Left colon (tissue), 2 donors: ENCODE measurements at places on chromosomes 4 and X. TPM values are rescaled to one million over a fixed set of nuclear protein-coding genes. Genes with fewer than 3 reads are reported as not detected.

- DNase-seq = no peak
These were observed 1142.2 kb downstream of the ADGRL3 start for GRCh38 chr4:62342346-62342745.

- no peak for DNase-seq
These were observed 15.3 kb downstream of the TMEM271 start for GRCh38 chr4:560731-561291.

GRCh38 chr4:34293459-34293858 lies 1950.9 kb downstream of the ARAP2 start:
- no peak for DNase-seq

DNA sequence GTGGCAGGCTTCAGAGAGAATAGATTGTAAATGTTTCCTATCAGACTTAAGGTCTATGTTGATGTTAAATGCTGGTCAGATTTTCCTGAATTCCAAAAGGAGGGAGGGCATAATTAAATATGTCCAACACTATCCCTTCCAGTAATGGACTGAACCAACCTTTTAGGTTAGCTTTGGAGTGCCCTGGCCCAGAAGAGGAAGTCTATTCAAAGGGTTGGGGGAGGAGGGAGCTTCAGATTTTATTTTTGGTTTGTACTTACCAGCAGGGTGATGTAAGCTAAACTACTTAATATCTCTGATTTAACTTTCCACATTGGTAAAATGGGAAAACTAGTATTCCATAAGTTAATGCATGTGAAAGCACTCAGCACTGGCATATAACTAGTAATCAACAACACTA lies 91.1 kb downstream of the RBM46 start:
- no peak for DNase-seq

GRCh38 chrX:1468250-1468772 lies 15.6 kb upstream of the ASMTL start:
- DNase-seq = peak; percentile 41

- no peak for DNase-seq
These were observed 42.5 kb downstream of the MAMLD1 start for GRCh38 chrX:150405576-150405975.

DNA sequence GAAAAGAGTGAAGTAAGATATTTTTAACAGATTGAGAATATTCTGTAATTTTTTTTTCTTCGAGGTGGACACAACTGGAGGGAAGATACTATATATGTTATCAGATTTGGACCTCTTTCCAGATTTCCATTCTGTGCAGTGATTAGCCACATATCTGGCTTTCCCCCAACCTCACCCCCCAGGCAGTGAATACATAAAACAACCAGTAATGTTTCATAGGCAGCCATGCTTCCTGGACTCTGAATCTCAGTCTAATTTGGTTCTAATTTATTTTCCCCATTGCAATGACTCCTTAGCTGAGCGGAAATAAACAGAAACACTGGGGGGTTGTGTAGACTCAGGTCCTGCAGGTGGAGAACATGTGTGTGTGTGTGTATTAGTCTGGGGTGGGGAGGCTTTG lies 226.5 kb downstream of the FBXW7 start:
- DNase-seq = no peak

CLDN22 gene
- not detected for total RNA-seq

DNA sequence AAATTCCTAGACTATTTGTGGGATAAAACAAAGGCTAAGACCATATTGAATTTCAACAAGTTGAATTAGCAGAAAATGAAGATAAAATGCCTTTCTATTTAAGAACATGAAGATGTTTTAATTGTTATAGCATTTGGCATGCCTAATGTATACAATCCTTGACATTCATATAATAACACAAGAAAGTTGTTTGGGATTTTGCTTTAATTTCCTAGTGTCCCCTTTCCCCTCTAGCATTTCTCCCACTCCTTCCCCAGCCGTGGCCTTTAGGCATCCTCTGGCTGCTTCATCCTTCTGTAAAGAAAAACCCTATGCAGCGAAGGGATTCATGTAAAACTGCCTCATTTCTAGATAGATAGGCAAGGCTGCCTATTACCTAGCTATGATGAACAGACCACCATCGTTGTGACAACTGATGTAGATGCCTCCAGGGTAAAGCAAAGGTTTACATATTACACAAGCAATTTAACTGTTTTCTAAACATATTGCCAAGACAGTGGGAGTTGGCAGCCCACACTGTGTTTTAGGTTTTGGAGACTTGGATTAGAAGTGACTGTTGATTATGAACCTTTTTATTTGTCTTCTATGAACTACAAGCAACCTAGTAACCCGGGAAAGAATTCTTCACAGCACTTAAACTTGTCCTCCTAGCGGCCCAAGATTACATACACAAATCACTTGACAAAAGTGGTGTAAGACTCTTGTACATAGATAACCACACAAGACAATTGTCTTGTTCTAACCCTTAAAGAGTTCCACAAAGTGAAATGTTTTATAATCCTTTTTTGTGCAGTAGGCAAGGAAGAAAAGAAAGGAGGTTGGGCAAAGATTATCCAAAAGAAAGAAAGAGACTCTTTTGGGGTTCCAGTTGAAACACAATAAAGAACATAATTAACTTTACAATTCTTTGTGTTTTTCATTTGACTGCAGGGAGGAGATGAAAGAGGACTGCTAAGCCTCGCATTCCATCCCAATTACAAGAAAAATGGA lies 59.9 kb downstream of the HHIP start:
- no peak for DNase-seq

- peak; percentile 47 for DNase-seq
These were observed 3.1 kb downstream of the ZNF827 start for GRCh38 chr4:145935253-145936141.

FABP2 gene
- 102 TPM for total RNA-seq

DNA sequence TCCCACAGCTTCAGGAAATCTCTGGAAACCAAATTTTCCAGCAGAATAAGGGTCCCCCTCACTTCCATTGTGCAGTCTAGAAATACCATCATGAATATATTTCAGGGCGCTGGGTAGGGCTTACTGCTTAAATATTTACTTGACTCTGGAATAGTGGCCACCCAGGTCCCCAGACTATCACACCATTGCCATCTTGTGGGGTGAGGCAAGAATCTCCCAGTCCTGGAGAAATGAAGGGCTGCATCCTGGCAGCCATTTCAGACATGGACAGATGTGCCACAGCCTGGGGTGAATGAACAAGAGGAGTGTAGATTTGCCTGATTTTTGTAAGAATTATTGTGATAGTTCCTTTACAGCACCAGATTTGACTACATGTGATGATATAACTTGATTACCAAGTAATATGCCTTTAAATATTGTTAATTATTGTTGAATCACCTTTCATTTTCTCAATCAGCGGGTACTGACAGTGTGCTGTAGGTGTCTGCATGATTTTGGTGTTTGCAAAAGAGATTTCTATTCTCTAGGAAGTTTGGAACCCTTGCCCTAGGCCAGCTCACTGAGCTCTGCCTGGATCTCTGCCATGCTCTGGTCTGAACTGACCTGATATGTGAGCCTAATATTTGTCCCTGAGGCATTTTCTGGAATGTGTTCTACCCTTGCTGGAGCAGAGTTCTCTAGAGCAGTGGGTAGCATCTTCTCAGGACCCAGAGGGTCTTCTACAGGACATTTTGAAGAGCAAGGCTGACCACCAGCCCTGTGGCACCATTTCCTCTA lies 183.4 kb downstream of the KIT start:
- no peak for DNase-seq

DOK7 gene
- total RNA-seq = 0.70 TPM

GRCh38 chr4:138307319-138307718 lies 65.2 kb upstream of the SLC7A11 start:
- DNase-seq = no peak

IL2 gene
- not detected for total RNA-seq

FAM199X gene
- 26.0 TPM for total RNA-seq

GRCh38 chrX:118864063-118864635 lies 40.5 kb downstream of the ZCCHC12 start:
- DNase-seq = no peak

GRCh38 chrX:53412446-53412845 lies 10.0 kb downstream of the SMC1A start:
- no peak for DNase-seq

- DNase-seq = peak; percentile 86
These were observed 632 bp downstream of the PLP2 start for GRCh38 chrX:49172280-49172780.

DNA sequence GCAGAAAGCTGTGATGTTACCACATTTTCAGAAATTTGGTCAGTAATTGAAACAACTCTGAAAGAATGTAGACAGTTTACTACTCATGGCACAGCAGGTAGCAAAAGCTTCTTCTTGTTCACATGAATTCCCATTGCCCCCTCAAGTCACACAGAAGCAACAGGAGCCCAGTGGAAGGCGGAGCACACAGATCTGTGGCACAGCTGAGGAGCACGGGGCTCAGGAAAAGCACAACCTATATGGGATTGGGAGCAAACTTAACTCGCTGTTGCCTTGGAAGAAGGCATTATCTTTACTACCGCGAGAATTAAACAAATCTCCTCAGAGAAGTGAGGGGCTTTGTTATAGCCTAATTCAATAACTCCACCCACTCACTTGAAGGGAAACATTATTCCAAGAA lies 358.5 kb downstream of the SPOCK3 start:
- DNase-seq = no peak

GRCh38 chr4:88535090-88535755 lies 11.6 kb upstream of the PYURF start:
- DNase-seq = no peak

SLC9B1 gene
- 0.39 TPM for total RNA-seq

DYNLT3 gene
- 21.0 TPM for total RNA-seq

DNA sequence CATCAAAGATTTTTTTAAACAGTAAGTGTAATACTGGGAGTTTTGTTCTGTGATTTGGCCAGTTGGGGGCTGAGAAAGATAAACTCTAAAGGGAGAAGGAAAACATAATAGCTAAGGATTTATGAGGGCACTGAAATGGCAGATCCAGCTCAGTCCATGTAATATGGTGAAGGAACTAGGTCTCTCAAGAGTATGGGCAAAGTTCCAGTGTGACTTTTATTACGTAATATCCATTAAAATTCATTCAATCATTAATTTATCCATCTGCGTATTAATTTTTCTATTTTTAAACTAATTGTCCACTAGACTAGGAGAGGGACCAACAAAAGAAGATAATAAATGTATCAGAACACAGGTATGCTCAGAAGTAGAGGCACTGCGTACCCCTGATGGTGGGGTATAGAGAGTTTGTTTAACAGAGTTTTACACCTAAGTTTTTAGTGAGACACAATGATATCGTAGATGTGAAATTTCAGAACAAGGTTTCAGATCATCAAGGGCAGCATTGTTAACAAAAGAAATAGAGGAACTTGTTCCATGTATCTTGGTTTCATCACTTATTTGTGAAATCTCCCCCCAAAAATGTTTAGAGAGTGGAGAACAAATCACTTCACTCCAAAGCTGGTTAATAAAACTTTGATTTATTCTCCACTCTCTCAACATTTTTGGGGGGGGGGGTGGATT lies 351.1 kb downstream of the GRXCR1 start:
- no peak for DNase-seq

ZNF157 gene
- 0.17 TPM for total RNA-seq
